ENCODE measurements at places on chromosomes 2 and 18.
A peak's percentile ranks its signal among the peaks of the same experiment; 100 is the strongest.

- DNase-seq = no peak
These were observed 14.6 kb upstream of the NAPG start for GRCh38 chr18:10511236-10511635.

DNA sequence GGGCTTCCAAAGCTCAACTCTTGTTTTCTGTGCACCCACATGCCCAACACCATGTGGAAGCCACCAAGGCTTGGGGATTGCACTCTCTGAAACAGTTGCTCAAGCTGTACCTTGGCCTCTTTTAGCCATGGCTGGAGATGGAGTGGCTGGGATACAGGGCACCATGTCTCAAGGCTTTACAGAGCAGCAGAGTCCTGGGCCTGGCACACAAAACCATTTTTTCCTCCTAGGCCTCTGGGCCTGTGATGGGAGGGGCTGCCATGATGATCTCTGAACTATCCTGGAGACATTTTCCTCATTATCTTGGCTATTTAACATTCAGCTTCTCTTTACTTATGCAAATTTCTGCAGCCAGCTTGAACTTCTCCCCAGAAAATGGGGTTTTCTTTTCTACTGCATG lies 179.7 kb upstream of the LRP1B start:
- DNase-seq = no peak

- no peak for DNase-seq
These were observed 93.9 kb downstream of the TTC32 start for GRCh38 chr2:19807866-19808265.

GRCh38 chr18:7830468-7830867 lies 263.4 kb downstream of the PTPRM start:
- no peak for DNase-seq

GRCh38 chr2:162025121-162025911 lies 48.7 kb downstream of the DPP4 start:
- DNase-seq = no peak

GRCh38 chr2:85892216-85892944 lies 3.6 kb upstream of the ST3GAL5 start:
- DNase-seq = no peak

- DNase-seq = no peak
These were observed 162.7 kb downstream of the PPP1R1C start for GRCh38 chr2:182148344-182148743.

DNA sequence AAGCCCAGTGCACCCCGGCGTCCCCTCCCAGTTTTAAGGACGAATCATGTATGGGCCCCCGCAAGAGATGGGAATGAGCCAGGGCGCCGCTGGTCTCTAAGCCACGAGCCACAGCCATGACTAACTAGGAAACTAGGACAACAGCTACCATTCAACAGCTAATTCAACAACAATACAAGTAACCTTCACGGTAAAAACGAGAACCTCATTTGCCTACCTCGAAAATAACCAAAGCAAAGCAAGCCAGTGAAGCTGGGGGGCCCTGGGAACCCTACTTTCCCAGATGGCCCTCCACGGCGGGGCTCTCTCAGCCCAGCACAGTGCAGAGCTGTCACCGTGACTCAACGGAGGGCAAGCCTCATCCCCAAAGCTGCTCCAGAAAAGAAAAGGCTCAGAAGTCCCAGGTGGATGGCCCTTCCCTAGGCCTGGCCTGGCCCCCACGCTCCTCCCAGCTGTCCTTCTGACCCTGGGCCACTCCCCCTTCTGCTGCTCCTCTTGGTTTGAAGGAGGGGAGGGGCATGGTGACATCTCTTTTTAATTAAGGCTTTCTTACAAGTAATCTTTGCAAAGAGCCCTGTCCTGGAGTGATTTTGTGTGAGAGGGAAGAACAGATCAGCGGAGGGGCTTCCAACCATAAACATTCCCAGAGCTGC lies 126.3 kb downstream of the HDAC4 start:
- DNase-seq = no peak

DNA sequence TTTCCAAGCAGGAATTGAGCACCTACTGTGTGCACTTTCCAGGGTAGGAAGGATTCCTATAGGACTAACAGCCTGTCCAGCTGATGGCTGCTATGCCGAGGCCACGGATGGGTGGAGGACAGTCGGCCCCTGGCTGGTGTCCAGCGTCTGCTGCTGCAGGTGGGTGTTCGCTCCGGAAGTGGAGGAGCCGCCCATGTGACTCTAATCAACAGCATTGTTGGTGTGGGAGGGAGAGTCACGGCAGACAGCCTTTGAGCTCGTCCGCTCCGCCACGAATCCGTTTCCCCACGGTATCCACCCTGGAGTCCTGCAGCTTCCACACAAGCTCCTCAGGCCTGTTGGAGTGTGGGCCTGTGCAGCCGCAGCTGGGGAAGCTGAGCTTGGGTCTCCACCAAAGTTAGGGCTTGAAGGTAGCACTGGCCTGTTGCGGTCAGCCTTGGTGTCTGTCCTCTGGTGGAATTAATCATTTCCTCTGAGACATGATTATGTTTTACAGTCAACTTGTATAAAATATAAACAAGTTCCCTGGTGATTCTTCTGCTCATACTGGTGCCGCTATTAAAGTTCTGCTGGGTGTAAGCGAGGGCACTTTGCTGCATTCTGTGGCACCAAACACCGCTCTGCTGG lies 185.9 kb upstream of the TPO start:
- DNase-seq = no peak

DNA sequence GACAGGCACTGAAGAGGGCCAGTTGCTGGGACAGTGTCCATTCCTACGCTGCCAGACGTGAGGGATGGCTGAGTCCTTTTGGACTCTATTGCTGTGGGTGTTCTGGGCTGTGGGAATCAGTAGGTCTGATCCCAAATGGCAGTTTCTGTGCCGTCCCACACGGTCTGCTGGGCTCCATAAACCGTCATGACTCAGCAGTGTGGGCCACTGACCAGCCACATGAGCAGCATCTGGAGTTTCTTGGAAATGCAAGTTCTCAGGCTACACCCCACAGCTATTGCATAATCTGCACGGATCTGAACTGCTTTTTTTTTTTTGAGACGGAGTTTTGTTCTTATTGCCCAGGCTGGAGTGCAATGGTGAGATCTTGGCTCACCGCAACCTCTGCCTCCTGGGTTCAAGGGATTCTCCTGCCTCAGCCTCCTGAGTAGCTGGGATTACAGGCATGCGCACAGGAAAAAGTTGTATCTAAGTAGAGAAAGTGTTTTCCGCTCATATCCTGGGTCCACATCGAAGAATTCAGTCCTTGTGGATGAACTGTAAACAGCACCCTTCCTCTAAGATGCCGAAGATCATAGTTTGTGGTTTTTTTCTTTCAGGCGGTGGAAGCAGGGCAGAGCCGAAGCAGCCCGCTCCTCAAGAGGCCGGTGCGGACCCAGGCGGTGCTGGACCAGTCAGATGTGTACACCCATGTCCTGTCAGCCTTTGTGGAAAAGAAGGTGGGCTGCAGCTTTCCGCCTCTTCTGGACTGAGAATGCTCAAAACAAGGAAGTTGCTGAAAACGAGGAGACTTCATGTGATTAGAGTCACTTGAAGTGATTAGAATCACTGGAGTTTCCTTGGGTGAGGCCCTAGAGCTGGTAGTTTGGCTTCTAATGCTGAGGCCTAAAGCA lies 25.5 kb downstream of the RMC1 start:
- DNase-seq = no peak

DNA sequence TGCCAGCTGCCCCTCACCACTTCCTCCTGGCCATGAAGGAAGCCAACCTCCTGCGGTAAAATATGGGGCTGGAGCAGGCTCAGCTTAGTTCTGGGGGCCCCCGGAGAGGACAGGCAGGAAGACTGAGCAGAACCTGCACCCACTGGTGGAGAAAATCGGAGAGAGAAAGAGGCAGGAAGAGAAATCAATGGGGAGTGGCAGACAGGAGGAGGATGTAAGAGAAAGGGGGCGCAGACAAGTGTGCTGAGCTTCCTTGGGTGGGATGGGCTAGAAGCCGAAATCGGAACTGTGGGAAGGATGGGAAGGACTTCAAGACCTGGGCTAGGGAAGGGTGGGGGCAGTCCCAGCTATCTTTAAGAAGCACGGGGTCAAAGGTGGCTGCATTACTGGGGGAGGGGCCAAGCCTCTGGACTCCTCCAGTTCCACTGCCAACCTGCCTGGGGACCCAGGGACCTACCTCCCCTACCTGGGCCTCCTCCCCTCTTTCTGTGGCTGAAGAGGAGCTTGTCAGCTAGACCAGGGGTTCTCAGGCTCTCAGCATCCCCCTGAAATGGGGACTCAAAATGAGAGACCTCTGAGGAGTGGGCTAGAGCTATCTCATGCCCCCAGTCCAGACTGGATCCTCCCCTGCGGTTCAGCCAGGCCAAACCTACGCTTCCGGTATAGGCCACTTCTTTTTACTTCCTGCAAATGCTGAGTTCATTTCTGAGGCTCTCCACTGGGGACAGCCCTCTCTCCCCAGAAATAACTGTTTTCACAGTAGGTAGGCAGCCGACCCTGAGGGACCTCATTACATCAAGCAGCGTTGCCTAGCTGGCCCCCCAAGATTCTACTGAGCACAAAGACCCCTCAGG lies 33.6 kb upstream of the B3GNT7 start:
- peak; percentile 39 for DNase-seq

- no peak for DNase-seq
These were observed 254.5 kb downstream of the TFCP2L1 start for GRCh38 chr2:121030523-121030922.

- DNase-seq = no peak
These were observed 10.1 kb downstream of the TBC1D8 start for GRCh38 chr2:101140978-101141655.

DNA sequence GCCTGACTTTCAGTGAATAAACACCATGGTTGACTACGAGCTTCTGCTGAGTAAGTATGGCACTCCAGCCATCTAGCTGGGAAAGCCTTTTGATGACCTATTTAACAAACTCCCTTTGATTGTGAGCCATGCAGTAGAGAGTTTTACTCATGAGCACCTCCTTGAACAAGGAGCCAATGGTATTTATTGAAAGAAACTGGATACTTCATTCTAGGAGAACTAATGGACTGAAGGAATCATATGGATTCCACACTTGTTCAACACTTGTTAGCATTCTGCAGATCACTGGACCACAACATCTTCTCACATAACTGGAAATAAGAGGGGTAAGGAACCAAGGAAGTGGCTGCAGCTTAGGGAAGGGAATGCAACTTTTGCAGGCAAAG lies 320.9 kb upstream of the ETAA1 start:
- no peak for DNase-seq

- DNase-seq = no peak
These were observed 339.6 kb upstream of the LRATD1 start for GRCh38 chr2:14292964-14293363.

DNA sequence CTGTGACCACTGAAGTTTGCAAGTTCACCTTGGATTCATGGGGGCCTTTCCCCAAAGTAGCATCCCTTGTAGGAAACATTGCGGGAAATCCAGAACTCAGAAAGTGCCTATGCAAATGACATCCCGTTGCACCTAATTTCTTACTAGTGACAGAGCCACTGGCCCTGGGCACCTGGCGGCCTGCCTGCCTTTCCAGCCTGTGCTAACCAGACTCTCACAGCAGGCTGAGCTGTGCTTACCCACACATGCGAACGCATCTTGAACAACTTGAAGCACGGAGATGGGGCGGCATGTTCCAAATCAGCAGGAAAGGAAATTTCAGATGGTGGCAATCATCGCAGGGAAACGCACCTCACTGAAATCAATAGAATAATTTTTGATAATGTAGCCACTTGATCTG lies 405.8 kb downstream of the TMEM182 start:
- no peak for DNase-seq

DNA sequence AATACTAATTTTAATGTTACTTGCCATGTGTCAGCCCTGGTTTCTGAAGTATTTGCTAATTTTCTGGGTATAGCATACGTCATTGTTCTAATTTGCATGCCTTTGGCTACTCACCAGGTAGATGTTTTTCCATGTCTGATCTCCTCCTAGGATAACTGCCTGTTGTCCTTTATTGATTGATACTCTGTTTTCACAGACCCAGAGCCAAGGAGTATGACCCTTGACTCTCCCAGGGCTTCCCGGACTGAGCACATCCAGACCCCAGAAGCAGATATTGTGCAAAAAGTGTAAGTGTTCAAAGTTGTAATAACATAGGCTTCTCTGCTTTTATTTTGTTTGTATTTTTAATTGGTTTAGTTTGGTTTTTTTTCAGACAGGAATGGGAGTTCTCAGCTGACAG lies 53.8 kb downstream of the SUMO1 start:
- no peak for DNase-seq

DNA sequence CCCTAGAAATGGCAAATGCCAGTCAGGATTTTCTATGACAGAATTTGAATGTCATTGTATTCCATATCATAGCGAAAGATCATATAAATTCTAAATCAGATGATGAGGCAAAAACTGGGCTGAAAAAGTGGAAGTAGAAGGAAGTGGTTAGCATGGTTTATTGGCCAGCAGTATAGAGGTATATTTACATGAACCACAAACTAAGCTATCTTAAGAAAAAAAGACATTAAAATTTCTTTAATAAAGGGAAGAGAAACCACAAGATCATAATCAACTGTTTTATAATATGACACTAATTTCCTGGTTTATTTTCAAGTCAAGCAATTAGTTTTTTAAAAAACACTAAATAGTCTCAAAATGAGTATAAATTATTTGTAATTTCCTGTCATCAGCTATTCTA lies 123.2 kb upstream of the LRP1B start:
- no peak for DNase-seq

DNA sequence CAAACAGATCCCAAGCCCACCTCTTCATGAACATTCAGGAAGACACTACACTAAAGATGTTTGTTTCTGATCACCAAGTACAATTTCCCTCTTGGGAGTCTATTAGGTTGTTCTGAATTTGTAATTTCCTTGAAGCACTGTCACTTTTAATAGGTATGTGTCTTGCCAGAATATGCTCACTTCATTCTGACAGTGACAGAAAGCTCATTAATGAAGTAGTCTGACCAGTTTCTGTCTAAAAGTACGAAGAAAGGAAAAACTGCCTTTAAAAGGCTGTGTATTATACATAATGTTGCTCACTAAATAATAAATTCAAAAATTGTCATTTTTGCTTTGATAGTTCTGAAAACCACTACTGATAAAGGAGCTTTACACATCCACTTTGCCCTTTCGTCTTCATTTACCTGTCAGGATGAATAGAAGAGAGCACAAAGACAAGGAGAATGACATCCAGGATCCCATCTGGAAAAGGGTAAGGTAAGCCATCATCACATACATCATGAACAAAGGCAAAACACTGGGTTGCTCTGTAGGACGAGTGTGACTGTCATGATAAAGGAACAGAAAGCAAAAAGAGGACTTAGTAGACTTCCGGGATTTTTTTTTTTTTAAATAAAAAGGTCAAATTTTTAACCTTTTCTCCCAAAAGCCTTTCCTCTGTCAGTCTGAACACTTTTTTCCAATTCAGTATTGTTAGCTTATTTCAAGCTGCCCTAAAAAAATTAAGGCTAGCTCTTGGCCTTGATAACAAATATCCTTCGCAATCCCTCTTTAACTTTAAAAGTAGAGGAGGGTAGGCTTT lies 103.4 kb downstream of the METTL8 start:
- no peak for DNase-seq

DNA sequence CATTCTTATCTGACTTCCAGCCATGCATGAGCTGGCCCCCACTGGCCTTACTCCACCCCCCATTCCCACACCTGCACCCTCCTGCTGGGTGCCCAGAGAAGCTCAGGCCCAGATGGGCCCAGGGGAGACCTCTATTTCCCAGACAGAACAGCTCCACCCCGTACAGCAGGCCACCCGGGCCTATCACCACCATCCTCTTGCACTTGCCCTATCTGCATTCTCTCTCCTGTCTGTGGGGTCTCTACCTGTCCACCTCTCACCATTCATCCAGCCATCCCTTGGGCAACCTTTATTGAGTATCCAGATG lies 25.3 kb upstream of the TNS1 start:
- DNase-seq = no peak

GRCh38 chr18:55743133-55743532 lies 155.1 kb upstream of the TCF4 start:
- no peak for DNase-seq
